ENCODE measurements at places on chromosomes 13 and 19. TPM values are rescaled to one million over a fixed set of nuclear protein-coding genes. Genes with fewer than 3 reads are reported as not detected.

Gene ZNF324
- 14.8 TPM for total RNA-seq

Gene JOSD2
- 5.0 TPM for total RNA-seq

Gene CACNA1A
- total RNA-seq, result 7.9 TPM

Gene THSD1
- total RNA-seq, result 0.26 TPM

Gene DHDH
- 2.0 TPM for total RNA-seq

Gene KCNRG
- 0.64 TPM for total RNA-seq

Gene RNF6
- 19.5 TPM for total RNA-seq

Gene CLEC17A
- total RNA-seq, result not detected

Gene ERICH6B
- total RNA-seq, result not detected

Gene FDX2
- 27.7 TPM for total RNA-seq

Gene STAP2
- total RNA-seq, result 19.0 TPM

Gene ADAMTSL5
- total RNA-seq, result 1.4 TPM

Gene OLFM2
- total RNA-seq, result 75.6 TPM

Gene STARD13
- 2.1 TPM for total RNA-seq

Gene KLK4
- not detected for total RNA-seq

Gene SLC10A2
- total RNA-seq, result not detected

Gene SPC24
- 51.5 TPM for total RNA-seq

Gene HAUS5
- total RNA-seq, result 32.9 TPM

Gene ZNF430
- 16.6 TPM for total RNA-seq

All from H9 (cell line).